ENCODE measurements at places on chromosomes 2 and 18.

DNA sequence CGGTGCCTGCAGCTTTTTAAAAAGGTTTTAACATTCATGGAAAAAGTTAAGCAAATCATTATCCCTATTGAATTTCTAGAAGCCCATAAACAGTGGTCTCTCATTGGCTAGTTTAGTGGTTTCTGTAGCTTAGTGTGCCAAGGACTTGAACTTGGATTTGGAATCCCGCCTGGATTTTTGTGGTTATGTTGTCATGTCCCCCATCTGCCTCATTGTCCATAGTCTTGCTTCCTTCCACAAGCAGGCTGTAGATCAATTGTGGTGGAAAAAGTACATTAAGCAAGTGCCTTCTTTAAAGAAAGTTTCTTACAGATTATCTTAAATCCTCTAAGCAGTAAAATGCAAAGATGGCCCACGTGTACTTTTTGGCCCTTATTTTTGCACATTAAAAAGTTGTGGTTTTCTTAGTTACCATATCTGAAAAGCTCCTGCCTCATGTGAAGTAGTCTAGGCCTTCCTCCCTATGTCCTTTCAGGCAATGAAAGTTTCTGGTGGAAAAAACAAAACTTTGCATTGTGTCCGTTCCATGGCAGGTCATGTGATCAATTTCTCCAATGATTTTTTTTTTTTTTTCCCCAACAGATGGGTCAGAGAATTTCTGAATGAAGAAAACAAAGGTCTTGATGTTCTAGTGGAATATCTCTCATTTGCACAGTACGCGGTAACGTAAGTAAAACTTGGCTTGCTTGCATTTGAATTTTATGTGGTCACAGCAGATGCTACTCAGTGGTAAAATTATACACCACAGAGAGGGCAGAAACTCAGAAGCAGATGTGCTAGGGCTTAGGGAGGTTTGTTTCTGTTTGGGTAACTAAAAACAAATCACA, 158.9 kb downstream of the PRPF40A start:
- DNase-seq = peak; percentile 80

- DNase-seq = no peak
These were observed 1.1 kb downstream of the COBLL1 start for GRCh38 chr2:164840458-164840929.

GRCh38 chr2:22481486-22482259, 903.3 kb upstream of the KLHL29 start:
- no peak for DNase-seq

DNA sequence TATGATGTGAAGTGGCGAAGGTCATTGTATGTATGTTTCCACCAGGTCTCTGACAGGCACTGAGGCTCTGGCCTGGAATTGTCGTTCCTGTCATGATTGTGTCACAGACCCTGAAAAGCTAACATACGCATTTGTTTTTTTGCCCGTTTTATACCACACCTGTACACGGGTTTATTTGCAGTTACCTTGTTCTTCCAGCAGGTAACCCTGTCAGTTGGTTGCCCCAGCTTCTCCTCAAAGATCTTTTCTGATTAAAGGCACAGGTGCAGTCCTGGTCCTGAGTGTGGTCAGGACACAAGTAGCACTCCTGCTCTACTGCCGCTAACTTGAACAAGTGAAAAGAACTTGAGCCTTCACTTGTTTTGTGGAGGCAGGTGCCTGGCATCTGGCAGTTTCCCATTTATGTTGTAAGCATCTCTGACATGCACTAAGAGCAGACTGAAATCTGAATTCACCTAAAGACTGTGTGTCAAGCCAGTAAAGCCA, 19.9 kb downstream of the CD8A start:
- no peak for DNase-seq

GRCh38 chr2:235566415-235566814, 72.6 kb downstream of the AGAP1 start:
- DNase-seq = no peak

Data from fibroblast of the conjunctiva (primary cell).